Endodermal cell (in vitro differentiated cells): ENCODE measurements at places on chromosomes 12 and 14.

GRCh38 chr12:99852666-99853065 lies 132.1 kb downstream of the ANKS1B start:
- peak; percentile 55 for DNase-seq

- DNase-seq = no peak
Measured at GRCh38 chr14:27243365-27243764, 645.5 kb upstream of the NOVA1 start.

DNA sequence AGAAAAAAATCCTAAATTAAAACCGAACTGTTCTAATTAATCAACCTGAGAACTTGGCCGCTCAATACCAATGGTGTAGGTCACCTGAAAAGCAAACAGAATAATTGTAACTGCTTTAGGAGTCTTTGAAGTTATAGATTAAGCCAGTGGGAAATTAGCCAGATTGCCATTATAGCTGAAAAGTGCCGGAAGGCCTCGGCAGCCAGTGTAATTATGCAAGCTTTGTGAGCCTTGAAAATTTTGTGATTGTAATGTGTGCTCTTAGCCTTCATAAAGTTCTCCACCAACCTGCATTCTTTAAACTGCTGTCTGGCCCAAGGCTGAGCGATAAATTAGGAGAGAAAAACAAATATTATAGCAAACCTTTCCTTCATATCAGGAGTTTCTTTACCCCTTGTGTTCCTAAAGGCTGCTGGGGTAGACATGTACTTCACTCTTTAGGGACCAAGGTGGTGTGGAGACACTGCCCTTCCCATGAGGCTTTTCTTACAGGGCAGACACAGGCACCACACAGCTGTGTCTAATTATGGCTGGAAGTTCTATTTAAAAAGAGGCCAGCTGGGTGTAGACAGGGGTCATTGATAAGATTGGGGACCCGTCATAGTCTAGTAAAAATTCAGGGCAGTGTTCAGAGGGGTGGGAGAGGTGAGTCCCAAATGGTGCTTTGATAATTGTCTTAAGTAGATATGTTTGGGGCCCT lies 991.2 kb downstream of the FLRT2 start:
- DNase-seq = no peak

GRCh38 chr12:99259040-99259934 lies 388.3 kb upstream of the GARIN6 start:
- peak; percentile 66 for DNase-seq

DNA sequence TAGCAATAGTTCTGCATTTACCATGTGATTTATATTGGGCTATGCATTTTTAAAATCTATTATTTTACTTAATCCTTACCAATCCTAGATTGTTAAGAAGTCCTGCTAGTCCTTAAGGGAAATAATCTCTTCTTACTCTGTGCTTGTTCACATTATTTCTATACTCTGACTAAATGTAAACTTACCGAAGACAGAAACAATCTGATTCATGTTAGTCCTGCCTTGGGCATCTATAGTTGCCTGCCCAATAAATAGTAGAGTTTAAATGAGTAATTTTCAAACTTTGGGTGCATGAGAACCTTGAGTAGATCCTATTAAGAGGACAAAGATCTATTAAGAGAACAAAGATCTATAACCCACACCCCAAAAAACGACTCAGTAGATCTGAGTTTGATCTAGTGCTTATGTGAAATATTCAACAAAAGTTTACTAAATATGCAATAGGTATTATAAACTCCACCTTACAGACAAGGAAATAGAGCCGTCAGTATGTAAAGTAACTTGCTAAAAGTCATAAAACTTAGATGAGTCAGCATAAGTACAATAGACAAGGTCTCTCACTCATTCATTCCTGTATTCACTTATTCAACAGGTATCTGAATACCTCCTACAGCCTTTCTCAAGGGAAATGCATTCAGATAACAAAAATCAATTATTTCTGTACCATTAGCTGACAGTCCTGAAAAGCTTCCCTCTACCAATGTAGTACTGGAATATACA lies 127.6 kb downstream of the PAWR start:
- DNase-seq = no peak

DNA sequence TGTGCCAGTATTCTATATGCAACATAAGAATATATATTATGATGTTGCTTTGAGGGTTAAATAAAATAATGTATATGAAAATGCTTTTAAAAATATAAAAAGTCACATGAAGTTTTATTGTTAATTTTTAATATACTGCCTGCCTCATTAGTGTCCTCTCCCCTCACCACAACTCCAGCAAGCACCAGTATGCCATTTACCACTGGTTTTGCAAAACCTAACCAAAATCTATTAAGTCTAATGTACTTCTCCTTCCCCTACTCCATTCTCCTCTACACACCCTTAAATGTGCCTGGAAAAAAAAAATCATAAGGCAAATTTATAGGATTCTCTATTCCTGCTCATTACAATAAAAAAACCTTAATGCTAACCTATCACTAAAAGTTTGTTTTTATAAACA lies 24.0 kb upstream of the GNG2 start:
- no peak for DNase-seq

- DNase-seq = no peak
Measured at GRCh38 chr14:69895109-69895508, 15.9 kb downstream of the SMOC1 start.

GRCh38 chr12:26269562-26270284 lies 74.3 kb downstream of the SSPN start:
- no peak for DNase-seq

- peak; percentile 77 for DNase-seq
Measured at GRCh38 chr12:80195074-80195726, 95.9 kb downstream of the OTOGL start.

DNA sequence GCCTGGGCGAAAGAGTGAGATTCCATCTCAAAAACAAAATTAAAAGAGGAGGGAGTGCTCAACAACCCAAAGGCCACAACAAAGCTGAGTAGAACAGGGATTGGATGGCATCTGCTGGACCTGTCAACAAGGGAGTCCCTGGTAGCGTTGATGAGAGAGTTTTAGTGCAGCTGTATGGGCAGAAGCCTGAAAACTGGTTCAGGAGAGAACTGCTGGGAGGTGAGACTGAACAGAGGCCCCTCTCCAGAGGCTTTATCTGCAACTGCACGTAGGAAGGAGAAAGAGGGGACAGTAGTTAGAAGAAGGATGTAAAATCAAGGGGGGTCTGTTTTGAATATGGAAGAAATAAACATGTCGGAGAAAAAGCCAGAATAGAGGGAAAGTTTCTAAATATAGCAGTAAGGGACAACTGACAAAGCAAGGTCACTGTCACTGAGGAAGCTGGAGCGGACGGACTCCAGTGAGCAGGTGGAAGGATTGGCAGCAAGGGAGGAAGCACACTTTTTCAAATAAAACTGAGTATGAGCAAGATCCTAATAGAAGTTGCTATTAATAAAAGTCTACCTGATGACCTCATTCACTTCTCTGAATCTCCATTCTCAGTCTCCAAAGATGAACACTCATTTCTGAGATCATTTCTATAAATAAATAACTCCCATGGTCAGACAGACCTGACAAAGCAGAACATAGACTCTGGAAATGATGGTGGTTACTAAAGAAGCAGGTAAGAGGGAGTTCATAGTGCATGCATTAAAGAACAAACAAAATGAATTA lies 11.8 kb upstream of the ATF1 start:
- no peak for DNase-seq

DNA sequence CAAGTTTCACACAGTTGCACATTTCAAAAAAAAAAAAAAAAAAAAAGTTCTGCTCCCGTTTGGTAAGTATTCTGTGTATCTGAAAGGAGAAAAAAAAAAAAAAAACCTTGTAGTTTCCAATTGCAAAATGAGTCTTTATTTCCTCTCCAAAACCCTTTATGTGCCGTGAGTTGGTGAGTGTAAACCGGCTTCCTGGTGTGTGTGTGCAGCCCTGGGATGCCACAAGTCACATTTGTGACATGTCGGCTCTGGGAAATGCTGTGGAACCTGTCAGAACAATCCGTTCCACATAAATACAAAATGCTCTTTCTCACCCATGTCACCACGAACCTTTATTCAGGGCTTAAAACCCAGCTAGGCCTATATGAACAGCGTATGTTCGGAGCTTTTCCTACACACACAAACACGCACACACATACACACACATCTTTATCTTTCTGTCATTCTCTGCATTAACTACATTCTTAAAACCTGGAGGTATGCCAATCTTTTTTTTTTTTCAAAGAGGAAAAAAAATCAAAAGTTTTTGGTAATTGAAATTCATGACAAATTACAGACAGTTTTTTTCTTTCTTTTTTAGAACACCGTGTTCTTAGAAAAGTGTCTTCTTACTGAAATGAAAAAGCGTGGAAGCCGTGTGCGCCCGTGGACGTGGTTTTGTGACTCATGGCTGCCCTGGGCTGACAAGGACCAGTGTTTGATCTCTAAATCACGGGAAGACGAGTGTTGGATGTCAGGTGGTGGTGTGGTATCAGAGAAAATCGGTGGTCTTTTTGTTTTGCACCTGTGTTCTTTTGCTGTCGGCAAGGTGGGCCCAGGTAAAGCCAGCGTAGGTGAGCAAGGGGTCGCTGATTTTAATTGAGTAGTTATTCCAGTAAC lies 612.0 kb downstream of the VRK1 start:
- peak; percentile 33 for DNase-seq

GRCh38 chr14:97276573-97276972 lies 479.4 kb downstream of the VRK1 start:
- DNase-seq = no peak

DNA sequence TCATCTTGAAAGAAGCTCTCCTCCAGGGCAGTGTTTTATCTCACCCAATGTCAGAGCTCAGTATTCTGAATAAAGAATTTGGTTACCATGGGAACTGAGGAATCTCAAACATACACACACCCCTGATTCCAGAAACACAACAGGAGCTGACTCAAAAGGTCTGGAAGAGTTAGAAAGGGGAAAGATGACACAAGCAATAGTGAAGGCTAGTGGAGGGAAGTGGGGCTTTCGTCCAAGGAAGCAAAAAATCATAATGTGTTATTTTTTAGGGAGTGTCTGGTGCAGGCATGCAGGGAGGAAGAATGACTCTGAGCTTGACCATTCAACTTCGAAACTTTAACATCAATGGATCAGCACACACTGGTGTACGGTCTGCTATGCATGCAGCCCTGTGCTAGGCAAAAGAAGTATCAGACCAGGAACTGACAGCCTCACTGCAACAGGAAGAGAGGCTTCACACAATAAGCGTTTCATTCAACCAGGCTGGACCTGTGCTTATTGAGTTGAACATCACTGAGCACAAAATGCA lies 20.3 kb downstream of the HEBP1 start:
- DNase-seq = no peak

- no peak for DNase-seq
Measured at GRCh38 chr14:68181519-68182326, 362.1 kb downstream of the RAD51B start.

- DNase-seq = peak; percentile 93
Measured at GRCh38 chr12:54683398-54683797, 35.2 kb upstream of the DCD start.

GRCh38 chr12:5665615-5666014 lies 233.7 kb downstream of the NTF3 start:
- DNase-seq = no peak

DNA sequence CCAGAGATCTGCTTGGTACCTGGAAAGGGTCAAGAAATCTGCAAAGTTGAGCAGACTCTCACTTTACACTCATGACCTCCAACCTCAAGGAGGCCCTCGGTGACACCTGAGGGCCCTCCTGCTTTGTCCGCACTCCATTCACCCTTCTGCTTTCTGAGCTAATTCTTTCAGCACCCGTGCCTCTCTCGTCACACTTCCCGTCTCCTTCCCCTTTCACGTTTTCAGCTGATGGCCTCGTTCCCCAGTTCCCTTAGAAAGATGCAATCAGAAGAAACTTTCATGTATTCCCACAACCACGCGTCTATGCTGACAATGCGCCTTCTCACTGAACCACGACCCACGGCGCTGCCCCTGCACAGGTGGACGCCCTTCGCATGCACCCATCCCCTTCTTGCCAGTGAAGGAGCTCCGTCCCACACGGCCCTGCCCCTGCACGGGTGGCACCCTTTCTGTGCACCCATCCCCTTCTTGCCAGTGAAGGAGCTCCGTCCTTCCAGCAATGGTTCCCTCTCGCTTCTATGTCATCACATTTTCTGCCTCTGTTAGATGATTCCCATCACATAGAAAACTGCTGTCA lies 340.1 kb upstream of the FKBP4 start:
- no peak for DNase-seq

DNA sequence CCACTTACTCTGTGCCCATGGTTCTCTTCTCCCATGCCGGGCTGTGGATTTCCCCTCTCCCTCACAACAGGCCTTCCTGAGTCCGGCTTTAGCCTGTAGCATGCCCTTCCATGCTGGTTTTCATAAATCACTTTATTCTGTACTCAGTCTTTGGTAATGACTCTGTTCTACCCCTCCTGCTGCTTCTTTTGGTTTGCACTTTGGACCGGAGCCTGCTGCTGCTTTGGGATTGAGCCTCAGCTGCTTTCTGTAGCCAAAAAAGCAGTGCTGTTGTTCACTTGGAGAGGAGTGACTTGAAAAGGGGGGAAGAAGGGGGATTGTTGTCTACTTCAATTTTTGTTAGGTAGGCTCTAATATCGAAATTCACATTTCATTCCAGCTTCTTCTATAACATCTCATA lies 8.5 kb upstream of the SLC6A13 start:
- DNase-seq = no peak

DNA sequence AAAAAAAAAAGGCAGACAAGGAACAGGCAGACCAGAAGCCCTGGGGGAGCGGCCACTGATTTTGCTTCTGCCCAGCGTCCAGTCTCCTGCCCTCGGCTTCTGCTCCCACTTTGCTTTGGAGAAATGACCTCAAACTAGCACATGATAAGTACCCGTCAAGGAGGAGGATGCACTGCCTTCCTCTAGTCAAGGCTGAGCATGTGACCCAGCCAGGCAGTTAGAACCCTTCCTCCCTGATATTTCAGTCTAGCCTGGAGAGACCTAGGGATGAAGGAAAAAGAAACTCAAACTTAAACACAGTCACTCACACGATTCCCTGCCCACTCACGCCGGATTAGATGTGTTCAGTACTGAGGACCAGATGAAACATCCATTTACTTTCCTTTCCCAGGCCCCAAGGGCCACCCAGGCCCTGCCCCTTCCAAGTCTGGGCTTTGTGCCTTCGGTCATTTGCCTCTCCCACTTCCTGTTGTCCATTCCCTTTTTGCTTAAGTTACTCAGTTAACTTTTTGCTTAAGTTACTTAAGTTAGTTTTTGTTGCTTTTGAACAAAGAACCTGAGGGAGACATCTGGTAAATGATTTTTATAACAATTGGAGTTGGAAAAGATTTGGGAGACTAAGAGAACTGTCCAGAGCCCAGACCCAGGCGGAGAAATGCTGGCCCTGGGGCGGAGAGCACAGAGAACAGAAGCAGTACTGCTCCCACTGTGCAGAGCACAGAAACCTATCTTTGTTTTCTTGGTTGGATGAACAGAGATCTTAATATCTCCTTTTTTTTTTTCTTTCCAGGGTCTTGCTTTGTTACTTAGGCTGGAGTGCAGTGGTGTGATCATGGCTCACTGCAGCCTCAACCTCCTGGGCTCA lies 23.0 kb upstream of the TTC7B start:
- DNase-seq = no peak

GRCh38 chr12:76717314-76717713 lies 46.6 kb upstream of the ZDHHC17 start:
- DNase-seq = no peak

DNA sequence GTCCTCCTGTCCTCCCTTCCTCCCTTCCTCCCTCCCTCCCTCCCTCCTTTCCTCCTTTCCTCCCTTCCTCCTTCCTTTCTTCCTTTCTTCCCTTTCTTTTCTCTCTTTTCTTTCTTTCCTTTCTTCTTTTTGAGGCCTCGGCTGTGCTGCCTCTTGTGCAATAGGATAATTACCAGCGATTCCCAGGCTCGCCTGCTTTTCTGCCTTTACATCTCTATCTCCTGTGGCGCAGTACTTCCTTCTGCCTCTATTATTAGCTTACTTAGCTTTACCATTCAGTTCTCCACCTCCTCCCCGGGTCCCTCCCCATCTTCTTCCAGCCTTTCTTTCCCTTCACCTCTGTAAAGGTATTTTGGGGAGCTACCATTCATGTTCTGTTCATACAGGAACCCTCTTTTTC lies 19.9 kb downstream of the ETV6 start:
- peak; percentile 45 for DNase-seq
